ENCODE measurements at places on chromosomes 4 and X. TPM values are rescaled to one million over a fixed set of nuclear protein-coding genes. Genes with fewer than 3 reads are reported as not detected.

GRCh38 chrX:53481093-53481492 is 46.9 kb upstream of the HSD17B10 start:
- DNase-seq: no peak

RTL9 gene
- polyA plus RNA-seq: 0.03 TPM

- DNase-seq: no peak
These were observed 1.0 kb downstream of the GPR50 start for GRCh38 chrX:151177141-151178027.

DNA sequence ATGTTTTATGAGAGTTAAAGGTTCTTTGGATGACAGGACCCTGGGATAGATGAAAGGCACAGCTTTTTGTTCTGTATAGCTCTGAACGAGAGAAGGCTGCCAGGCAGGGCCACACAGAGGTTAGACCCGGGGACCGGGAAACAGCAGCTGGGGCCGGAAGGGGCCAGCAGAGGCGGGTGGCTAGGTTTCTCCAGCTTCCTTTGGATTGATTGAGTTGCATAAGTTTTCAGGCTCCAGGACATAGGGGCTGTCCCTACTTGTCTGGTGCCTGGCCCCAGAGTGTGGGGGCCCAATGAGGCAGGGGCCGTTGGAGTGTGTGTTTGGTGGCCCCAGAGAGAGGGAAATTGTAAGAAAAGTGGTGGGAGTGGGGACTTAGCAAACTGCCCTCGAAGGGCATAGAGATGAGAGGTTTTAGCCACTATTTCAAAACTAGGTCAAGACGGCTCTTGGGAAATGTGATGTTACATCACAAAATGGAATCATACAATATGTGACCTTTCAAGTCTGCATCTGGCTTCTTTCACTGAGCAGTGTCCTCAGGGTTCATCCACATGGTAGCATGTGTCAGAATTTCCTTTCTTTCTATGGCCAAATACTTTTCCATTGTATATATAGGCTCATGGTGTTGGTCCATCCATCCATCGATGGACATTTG is 3.7 kb downstream of the ZFP92 start:
- DNase-seq: no peak

GRCh38 chr4:3192188-3192587 is 56.8 kb upstream of the MSANTD1 start:
- no peak for DNase-seq

CLNK gene
- not detected for polyA plus RNA-seq

GRCh38 chr4:101942891-101943290 is 152.4 kb downstream of the BANK1 start:
- DNase-seq: no peak

All from foreskin keratinocyte (primary cell).